Hematopoietic multipotent progenitor cell treated with erythropoietin and hydrocortisone succinate and interleukin-3 and kit ligand, for 8 days (in vitro differentiated cells): ENCODE measurements at places on chromosomes 16 and 17.
A peak's percentile ranks its signal among the peaks of the same experiment; 100 is the strongest.

DNA sequence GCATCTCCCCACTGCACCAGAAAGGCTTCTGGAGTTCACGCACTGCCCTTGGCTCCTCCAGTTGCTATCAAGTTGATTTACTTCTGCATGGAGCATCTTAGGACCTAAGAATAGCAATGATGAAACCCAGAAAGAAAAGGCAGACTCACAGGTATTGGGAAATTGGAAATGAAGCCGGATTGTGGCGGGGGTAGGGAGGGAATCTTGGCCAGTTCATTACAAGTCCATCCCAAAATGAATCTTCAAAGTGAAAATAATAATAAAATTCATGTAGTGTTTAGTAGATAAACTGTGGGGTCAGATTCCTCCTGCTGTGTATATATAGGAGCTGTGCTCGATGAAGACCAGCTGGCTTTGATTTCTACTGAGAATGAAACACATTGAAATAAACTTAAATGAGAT is 33.7 kb downstream of the TEKT3 start:
- DNase-seq, result no peak

- no peak for DNase-seq
These were observed 11.4 kb upstream of the HOXB9 start for GRCh38 chr17:48637323-48638260.

GRCh38 chr17:64653325-64653984 is 8.7 kb downstream of the SMURF2 start:
- DNase-seq, result no peak

- no peak for DNase-seq
These were observed 74.1 kb upstream of the MON1B start for GRCh38 chr16:77116856-77117255.

DNA sequence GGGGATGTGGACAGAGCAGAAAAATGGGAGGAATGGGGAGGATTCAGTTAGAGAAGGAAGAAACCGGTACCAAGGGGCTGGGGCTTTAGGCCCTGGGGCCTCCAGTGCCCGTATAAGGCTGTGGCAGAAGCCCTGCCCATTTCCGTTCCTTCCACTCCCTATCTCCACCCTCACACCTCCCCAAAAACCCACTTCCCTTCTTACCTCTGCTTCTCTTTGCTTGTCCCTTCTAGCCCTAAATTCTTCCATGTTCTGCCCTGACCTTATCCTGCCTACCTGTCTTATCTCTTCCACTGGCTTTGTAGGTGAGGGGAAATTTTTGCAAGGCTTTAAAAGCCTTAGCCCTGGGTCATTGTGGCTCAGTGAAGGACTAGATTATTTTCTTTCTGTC is 4.1 kb downstream of the RNF167 start:
- DNase-seq, result peak; percentile 76

GRCh38 chr16:83967091-83967490 is 953 bp upstream of the NECAB2 start:
- no peak for DNase-seq

- no peak for DNase-seq
These were observed 1.7 kb downstream of the GPRC5C start for GRCh38 chr17:74433421-74434121.

- no peak for DNase-seq
These were observed at the start of gene KREMEN2 for GRCh38 chr16:2963723-2964474. Gene KREMEN2, plus strand, starts transcription at chr16:2964275. Its CDS starts 246 bp downstream, at chr16:2964521.

DNA sequence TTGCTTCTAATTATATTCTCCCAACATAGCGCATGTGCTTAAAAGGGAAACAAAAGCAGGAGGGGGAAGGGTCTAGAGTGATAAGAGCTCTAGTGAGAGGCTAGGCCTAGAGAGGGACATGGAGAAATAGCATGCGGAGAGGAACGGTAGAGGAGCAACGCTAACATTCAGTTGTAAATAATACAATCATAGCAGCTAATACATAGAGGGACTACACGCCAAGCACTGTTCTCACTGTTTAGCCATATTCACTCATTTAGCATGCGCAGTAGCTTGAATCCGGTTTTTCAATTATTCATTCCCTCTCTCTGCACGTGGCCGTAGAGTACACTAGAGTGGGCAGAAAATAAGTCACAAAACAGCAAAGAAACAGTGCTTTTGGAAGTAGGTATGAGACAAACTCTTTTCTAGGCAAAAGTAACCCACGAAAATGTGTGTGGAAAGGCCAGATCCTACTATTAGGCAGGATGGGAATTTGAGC is 1.7 kb upstream of the ALOX12 start:
- no peak for DNase-seq
